ENCODE measurements at places on chromosomes 5 and 9.
A peak's percentile ranks its signal among the peaks of the same experiment; 100 is the strongest.

GRCh38 chr9:79896390-79896980, 324.7 kb downstream of the TLE4 start:
- peak; percentile 12 for DNase-seq

- DNase-seq, result no peak
Measured at GRCh38 chr5:158485604-158486081, 614.1 kb downstream of the EBF1 start.

GRCh38 chr9:126722922-126723806, 81.7 kb upstream of the ZBTB43 start:
- DNase-seq, result no peak

GRCh38 chr9:95032580-95033341, 284.7 kb downstream of the FANCC start:
- no peak for DNase-seq

GRCh38 chr5:124172389-124173003, 573.9 kb downstream of the ZNF608 start:
- peak; percentile 17 for DNase-seq

GRCh38 chr9:110178281-110178680, 29.7 kb downstream of the C9orf152 start:
- no peak for DNase-seq

DNA sequence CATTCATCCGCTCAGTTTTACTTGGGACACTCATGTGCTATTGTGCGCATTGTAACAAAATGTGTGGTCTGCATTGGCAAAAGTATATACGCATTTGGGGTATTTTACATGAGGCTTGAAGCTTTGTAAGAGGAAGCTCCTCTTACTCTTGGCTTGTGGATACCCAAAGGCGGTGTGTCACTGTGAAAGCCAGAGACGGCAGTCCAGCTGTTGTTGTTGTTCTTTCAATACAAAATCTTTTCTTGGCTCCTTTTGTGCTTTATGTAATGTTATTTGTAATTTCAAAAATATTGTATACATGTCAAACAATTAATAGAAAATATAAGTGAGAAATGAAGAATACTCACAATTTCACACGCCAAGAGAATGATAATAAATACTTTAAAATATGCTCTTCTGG, 128.3 kb upstream of the MOCS2 start:
- no peak for DNase-seq

- DNase-seq, result peak; percentile 92
Measured at GRCh38 chr9:105007143-105007542, 79.2 kb upstream of the ABCA1 start.

GRCh38 chr5:59591162-59591561, 302.4 kb downstream of the PDE4D start:
- DNase-seq, result no peak

DNA sequence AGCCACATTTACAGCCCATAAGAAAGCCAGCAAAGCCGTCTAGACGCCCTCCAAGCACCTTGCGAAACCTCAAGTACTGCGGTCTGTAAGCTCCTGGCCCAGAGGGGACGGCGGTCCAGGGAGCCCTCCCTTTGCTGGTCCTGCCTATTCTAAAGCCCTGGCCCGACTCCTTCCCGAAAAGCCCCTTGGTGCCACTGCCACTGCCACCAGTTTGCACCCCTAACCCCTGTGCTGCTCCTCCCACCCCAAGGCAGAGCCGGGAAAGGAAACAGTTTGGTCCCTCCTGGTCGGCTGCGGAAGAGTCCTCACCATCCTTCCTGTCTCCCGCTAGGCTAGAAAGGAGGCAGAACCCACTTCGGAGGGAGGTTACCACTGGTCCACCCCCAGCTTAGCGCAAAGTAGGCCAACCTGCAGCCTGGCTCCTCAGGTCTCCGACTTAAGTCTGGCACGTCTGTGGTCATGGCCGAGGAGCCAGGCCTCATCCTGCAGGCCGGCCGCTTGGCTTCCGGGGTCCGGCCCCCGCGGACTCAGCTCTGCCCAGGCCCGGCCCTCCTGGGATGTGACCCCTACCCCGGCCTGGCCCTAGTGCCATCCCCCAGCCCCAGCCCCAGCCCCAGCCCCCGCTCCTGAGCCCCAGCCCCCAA, 916 bp downstream of the TOR1A start:
- peak; percentile 18 for DNase-seq

DNA sequence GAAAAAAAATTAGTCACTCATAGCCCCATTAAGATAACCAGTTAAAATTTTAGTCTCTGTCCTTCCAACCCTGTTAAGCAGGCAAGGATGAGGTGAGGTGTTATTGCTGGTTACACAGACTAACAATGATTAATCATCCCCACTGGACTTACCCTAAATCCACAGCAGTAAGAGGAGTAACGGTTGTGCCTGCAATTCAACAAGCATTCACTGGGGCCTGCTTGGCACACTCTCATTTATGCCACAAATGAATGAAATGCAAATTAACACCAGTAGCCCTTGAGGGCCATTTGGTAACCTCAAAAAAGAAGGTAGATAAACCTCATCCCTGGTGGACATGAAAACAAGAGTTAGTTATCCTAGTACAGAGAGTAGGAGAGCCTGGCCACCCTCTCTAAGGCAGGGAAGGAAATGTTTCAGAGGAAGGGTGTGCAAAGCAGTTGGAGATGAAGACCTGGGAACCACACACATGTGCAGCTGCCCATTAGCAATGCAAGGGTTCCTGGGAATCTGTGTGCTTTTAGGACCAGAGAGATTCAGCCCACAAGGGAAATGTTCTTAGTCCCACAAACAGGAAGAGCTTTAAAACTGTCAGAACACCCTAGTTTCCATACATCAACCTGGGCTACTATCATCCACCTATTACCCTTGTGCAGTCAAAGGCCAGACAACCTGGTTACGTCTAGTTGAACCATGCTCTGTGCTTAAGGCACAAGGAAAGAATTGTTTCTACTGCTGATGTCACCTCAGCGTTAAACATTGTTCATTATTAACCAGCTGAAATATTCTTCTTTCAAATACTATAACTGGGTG, 7.7 kb downstream of the LHFPL2 start:
- DNase-seq, result peak; percentile 22

DNA sequence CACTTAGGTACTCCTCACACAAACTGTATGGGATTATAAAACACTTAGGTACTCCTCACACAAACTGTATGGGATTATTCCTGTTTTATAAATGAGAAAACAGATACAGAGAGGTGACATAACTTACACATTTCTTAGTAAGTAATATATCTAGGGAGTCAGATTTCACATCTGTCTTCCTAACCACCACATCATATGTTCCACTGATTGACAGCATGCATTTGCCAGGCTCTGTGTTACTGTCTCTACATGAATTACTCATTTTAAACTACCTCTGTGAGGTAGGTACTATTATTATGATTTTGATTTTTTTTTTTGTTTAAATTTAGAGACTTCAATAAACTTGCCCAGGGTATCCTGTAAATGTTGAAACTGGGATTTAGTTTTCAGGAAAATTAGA, 232.7 kb downstream of the CCDC171 start:
- no peak for DNase-seq

GRCh38 chr9:116365056-116365471, 211.5 kb downstream of the PAPPA start:
- DNase-seq, result peak; percentile 74

DNA sequence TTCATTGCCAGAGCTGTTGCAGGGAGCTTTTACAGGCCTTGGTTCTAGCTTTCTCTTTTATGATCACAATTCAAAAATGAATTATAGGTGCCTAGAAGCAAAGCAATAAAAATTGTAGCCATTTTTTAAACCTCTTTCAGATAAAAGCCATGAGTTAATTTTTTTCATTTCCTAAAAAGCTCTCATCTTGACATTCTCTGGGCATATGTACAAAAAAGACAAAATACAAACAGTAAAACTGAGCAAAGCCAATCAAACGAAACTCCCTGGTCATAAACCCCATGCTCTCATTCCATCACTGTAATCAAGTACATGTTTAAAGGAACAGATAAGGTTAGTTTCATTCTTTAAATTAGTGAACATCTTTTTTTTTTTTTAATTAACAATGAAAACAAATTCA, 101.9 kb downstream of the ERCC6L2 start:
- DNase-seq, result no peak

DNA sequence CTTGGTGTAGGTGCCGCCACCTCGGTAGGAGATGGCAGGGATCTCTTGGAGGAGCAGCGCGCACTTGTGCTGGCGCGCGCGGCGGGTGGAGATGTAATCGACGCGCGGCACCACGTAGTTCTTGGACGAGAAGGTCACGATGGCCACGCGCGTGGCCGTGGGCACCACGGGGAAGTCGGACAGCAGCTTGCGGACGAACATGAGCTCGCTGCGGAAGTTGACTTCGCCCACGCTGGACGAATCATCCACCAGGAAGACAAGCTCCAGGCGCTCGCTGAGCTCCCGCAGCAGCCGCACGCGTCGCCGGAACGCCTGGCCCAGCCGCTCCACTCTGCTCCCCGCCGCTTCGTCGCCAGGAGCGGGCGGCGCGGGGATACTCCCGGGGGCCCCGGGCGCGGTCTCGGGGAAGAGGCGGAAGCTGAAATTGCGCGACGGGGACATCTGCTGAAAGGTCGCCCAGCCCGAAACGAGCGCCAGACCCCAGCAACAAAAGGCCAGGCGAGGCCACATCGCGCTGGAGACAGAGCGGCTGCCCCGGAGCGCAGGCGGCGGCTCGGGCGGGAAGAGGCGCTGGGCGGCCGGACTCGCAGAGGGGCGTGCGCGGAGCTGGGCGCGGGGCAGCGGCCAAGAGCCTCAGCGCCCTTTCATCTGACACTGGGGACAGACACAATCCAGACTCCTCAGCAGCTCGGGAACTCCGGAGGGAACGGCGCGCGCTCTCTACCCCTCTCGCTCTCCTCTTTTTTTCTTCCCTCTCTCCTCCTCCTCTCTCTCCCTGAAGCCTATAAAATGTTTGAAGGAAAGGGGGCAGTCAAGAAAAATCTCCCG, at the start of gene SVEP1:
SVEP1 (minus strand) TSS at position 708 of the 828 bp plus-strand sequence; CDS start at position 510, 198 bp downstream.
- peak; percentile 48 for DNase-seq

- no peak for DNase-seq
Measured at GRCh38 chr9:88680505-88681160, 145.7 kb downstream of the NXNL2 start.

DNA sequence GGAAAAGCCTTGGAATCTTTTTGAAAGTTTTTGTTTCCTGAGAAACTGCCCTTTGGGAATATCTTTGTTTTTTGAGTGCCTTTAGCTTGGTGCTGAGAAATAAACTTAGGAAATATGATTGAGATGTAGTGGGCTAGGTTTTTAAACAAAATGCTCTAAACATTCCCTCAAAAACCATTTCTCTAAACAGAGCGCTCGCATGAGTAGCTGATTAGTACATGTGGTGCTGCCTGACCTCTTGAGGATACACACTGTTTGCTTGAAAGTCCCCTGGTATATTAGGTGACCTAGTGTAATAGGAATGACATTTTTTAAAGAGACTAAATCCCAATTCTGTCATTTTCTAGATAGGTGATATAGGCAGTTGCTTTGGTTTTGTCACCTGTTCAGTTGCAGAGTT, 132.3 kb downstream of the ADAMTSL1 start:
- DNase-seq, result peak; percentile 44

- DNase-seq, result peak; percentile 57
Measured at GRCh38 chr5:173925449-173926071, 37.4 kb downstream of the CPEB4 start.

- no peak for DNase-seq
Measured at GRCh38 chr9:133958756-133959155, 33.4 kb downstream of the VAV2 start.

DNA sequence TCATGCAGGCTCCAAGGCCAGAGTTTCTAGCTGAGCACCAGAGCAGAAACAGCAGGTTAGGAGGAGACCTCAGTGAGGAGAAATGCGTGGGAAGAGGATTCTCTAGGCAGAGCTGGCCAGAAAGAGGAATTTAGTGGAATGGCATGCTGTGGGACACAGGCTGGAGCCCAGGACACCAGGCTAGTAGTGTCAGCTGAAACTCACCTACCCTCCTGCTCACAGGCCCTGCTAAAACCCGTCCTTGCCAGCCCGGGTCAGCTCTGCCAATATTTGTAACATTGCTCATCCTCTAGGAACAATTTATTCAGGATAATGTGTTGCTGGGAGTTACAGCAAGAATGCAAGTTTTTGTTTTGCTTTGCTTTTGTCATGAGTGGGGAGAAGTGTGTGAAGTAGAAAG, 40.2 kb upstream of the AGXT2 start:
- DNase-seq, result peak; percentile 33

- no peak for DNase-seq
Measured at GRCh38 chr5:157740229-157740610, 3.3 kb upstream of the LSM11 start.

All from astrocyte of the spinal cord (primary cell).